GM12892 (cell line): ENCODE measurements at places on chromosomes 12 and 14.

- DNase-seq, result no peak
These were observed 9.1 kb upstream of the GPRC5A start for GRCh38 chr12:12882288-12882687.

GRCh38 chr14:52961060-52961639, 10.3 kb upstream of the FERMT2 start:
- peak; percentile 38 for DNase-seq

GRCh38 chr14:56678838-56679237, 99.2 kb downstream of the TMEM260 start:
- DNase-seq, result no peak

DNA sequence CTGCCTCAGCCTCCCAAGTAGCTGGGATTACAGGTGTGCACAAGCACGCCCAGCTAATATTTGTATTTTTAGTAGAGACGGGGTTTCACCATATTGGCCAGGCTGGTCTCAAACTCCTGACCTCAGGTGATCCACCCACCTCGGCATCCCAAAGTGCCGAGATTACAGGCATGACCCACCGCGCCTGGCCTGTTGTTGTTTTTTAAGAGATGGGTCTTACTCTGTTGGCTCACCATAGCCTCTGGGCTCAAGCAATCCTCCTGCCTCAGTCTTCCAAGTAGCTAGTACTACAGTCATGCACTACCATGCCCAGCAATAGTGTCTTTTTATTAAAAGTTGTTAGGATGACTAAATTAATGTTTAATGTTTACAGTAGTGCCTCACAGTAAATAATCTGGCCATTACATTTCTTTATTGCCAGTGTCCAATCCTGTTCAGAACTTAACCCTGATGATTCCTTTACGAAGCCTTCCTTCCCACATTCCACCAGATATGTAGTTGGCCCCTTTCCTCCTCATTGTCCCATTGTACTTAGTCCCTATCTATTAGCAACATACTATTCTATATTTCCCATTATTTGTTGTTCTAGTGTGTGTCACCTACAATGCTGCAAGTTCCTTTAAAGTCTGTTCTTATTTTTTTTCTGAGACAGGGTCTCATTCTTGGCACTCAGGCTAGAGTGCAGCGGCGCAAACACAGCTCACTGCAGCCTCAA, 8.8 kb upstream of the SMARCC2 start:
- DNase-seq, result no peak

GRCh38 chr12:71760471-71760870, 5.8 kb downstream of the RAB21 start:
- no peak for DNase-seq

DNA sequence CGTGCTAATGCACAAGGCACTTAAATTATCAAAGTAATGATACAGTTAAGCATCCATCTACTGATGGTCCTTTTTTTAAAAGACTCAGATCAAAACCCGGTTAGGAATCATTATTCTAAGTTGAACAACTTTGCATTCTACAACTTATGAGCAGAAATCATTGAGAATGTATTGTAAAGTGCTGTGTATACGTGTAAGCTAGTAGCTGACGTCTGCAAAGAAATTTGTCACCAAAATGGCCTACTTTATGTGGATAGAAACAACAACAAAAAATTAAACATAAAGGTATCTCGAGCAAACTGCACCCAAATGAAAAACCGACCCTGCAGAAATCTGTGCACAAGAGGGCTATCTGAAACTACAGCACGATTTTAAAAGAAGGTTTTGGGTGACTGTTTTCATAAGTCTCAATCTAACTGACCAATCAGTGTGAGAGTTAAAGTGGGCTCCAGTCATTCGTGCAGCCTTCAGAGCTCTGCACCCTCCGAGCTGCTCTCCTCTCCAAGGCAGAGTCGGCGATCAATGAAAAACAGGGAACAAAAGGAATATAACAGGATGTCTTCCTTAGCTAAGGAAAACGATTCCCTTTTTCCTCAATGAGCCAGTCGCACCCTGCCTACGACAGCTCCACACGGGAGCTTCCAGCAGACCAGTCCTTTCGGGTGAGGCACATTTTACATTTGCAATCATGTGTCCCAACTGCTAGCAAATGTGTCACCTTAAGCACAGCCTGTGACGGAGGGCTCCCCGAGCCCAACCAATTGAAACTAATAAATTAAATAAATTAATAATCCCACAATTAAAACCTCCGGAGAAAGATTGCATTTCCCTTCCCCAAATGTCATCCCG, 200.7 kb upstream of the FOXN3 start:
- no peak for DNase-seq

GRCh38 chr12:29164477-29165393, 15.7 kb downstream of the FAR2 start:
- DNase-seq, result no peak

- DNase-seq, result no peak
These were observed 7.0 kb downstream of the MLXIP start for GRCh38 chr12:122085591-122085990.

- DNase-seq, result no peak
These were observed 24.7 kb upstream of the RNASE1 start for GRCh38 chr14:20827326-20827725.
